ENCODE measurements at places on chromosomes 7 and 10.

GRCh38 chr7:105816954-105817615 lies 59.3 kb downstream of the ATXN7L1 start:
- DNase-seq = no peak

GRCh38 chr7:102289057-102289456 lies 2.4 kb downstream of the SH2B2 start:
- no peak for DNase-seq

DNA sequence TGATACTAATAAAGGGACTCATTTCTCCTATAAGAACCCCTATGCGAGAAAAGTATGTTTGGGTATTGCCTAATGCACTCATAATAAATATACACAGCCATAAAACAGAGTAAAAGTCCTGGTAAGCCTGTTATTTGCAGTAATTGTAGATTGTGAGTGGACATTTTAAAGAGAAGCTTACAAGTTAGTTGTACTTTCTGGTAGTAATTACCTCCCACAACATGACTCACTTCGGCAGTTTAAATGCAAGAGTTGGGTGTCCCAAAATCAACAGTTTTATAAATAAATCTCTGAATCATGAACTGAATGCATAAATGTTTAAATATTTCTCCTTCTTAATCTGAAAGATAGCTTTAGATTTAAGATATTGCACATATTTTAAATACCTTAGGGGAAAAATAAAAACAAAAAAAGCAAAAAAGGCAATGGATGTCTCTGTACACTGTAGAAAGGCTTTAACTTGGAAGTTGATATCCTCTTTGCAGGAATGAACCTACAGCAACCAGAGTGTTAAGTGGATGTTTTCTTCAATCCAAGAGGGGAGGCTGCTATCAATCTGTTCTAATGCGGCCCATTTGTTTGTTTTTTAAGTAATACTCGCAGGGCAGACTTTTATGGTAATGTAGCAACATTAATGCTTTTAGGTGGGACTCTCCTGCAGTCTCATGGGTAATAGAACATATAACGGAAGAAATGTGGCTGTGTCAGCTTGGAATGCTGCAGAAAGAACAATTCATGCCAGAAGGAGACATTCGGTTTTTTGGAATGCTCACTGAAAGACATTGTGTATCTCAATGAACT lies 57.3 kb upstream of the ZEB1 start:
- DNase-seq = no peak

DNA sequence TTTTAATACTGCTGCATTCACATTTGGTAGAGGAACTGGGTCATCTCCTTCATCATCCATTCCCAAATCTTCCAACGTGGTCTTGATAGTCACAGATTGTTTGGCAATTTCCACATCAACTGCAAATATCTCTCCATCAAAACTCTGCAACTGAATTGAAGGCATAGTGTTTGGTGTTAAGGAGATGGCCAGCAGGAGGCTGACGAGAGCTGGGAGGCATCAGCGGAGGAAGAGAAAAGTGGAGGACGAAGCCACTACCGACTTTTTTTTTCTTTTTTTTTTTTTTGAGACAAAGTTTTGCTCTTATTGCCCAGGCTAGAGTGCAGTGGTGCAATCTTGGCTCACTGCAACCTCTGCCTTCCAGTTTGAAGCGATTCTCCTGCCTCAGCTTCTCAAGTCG lies 205.0 kb upstream of the KCTD7 start:
- DNase-seq = no peak

DNA sequence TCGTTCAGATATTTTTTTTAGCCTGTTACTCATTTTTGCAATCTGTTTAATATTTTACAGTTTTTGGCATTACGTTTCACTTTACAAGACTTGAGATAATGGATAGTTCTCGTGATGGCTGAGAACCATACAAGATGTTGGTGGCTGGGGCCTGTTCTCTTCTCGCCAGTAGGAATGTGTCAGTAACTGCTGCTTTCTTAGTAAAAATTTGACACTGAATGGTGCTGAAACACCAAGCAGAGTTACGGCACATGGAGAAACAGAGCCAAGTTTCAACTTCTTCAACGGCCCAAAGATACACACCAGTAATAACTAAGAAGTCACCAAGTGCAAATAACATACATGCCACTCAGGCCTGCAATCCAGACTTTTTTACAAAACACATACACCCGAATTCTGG lies 130.4 kb downstream of the NRP1 start:
- DNase-seq = no peak
